ENCODE measurements at places on chromosomes 12 and 14.

DNA sequence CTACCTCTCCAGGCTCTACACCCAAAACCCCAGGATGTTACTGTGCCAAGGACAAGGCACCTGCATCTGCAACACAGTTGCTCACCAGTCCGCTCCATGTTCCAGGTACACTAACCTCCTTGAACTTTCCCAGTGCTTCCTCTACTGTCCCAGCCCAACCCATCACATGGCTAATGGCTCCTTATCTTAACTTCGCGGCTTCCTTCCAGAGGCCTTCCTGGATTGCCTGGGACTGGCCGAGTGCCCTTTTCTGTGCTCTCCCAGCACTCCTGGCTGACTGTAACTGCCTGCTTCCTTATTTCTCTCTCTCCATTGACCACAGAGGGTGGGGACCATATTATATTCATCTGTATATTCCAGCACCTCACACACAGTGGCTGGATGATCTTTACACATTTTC lies 20.9 kb downstream of the POMT2 start:
- DNase-seq = no peak

DNA sequence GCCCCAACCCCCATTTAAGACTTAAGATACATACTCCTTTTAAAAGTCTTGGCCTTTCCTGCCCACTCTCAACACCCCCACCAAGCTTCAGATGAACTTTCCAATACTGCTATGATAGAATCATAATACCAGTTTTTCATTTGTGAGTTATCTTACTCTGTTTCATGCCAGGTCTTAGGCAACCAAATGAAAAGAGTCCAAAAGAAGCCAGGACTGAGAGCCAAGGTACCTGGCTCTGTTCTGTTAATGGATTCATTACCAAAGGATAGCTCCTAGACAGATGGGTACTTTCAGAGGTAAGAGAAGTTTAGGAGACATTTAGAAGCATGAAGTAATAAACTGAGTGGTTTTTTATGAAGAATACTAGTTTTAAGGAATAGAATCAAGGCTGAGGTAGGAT lies 34.2 kb downstream of the FANCM start:
- no peak for DNase-seq

GRCh38 chr12:69898236-69898635 lies 73.2 kb downstream of the MYRFL start:
- DNase-seq = no peak

GRCh38 chr14:49754570-49755097 lies 13.3 kb upstream of the KLHDC2 start:
- DNase-seq = no peak

All from AG08396 (cell line).